ENCODE measurements at places on chromosomes 16 and 17.

DNA sequence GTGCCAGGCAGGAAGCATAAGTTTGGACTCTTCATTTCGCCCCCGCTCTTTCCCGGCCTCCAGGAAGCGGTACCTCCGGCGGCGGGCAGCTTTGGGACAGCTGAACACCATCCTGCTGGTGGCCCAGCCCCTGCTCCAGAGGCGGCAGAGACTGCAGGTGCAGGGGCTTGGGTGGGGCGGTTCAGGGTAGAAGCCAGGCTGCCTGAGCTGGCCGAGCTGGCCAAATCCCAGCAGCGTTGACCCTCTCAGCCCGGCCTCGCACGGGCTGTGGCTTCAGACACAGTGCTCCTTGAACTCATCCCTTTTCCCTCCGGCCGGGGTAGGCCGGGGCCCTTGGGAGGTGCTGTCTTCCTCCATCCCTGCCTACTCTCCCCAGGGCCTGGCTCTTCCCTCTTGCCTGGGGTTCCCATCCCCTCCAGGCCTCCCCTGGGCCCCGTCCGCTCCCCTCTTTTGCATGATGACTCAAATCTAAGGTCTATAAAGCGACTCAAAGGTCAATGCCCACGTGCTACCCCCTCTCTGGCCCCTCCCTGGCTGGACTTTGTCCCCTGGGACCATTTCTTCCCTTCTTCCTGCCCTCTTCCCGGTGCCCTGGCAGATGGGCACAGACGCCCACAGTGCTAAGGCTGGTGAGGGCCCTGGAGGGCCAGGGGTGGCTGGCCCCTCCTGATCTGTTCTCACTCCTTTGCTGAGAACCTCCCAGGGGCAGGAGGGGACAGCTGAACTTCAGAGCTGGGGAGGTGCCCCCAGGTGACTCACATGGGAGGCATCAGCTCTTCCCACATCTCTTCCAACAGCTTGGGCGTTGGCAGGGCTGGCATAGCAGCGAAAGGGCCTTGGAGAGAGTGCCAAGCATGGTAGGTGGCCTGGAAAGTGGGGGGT, 22.7 kb downstream of the MYO15B start:
- DNase-seq, result no peak

GRCh38 chr16:71537643-71538042, 11.4 kb downstream of the CHST4 start:
- peak; percentile 65 for DNase-seq

- DNase-seq, result no peak
Observed at GRCh38 chr16:4679156-4679849, 14.1 kb upstream of the NUDT16L1 start.

GRCh38 chr16:5415123-5415522, 317.5 kb upstream of the EEF2KMT start:
- DNase-seq, result no peak

GRCh38 chr17:70290770-70291169, 121.4 kb downstream of the KCNJ2 start:
- DNase-seq, result no peak

DNA sequence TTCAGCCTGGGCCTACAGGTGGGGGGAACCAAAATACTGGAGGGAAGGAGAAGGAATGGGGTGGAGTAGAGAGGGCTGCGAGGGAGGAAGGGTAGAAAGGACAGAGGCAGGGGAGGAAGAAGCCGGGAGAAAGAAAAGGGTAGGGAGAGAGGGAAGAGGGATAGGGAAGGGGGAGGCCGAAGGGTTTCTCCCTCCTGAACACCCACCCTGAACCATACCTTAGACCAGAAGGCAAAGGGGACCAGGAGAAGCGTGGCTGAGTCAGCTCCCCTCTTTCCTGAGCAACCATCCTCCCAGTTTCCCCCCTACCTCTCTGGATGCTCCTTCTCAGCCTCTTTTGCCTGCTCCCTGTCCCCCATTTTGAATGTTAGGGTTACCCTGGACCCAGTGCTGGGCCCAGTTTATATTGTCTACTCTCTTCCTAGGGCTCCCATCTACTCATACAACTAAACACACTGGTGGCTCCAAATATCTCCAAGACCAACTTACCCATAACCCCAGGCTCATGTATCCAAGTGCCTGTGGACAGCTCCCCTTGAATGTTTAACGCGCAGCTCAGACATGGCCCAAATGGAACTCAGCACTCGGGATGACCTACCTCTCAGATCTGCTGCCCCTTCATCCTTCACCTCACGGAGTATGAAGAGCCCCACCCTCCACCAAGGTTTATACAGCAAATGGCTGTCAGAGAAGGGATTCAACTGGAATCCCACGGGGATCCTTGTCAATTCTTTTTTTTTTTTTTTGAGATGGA, 7.8 kb downstream of the TSPOAP1 start:
- no peak for DNase-seq

DNA sequence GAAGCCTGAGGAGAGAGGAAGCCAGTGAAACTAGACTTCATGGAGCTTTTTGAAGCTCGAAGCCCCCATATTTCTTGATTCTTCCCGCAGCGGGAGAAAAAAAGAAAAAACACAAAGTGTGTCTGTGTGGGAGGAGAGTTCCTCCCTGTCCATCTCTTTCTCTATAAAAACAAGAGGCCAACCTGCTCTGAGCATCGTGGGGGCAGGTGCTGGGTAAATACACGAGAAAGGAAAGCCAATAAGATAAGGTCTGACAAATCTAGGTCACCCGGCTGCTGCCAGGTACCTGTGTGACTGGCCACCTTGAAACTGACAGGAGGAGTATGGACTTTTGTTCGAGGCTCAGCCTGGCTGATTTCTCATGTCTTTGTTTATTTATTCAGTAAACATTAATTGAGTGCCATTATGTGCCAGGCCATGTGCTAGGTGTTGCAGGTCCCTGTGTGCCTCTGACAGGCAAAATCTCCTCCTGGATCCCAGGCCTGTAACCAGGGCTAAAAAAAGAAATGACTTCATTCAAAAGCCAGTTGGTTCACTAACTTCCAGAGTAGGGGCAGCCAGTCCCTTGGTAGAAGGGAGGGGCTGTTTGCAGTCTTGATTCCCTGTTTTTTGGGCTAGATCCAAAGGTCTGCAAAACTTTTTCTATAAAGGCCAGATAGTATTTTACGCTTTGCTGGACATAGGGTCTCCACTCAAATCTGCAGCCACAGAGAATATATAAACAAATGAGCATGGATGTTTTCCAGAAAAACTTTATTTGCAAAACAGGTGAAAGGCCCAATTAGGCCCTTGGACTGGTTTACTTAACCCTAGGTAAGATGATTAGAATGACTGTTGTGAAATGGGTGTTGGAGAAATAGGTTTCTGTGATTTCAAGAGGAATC, 35.6 kb downstream of the YPEL2 start:
- DNase-seq, result peak; percentile 76

DNA sequence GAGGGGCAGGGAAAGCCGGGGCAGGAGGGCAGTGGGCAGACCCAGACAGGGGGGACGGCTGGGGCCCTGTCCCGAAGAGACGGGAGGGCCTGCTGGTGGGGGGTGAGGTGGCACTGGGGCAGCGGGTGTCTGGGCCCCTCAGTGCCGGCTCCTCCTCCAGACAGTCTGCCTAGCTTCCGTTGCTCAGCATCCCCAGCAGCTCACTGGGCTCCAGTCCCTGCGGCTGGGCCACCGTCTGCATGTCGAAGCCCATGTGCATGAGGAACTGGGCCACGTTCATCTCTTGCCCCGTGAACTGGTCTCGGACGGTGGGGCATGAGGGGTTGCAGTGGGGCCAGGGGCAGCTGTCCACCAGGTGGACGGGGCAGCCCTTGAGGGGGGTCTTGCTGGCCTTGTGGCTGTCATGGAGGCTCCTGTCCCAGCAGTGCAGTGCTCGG, 5.8 kb upstream of the MYADML2 start:
- DNase-seq, result no peak

- no peak for DNase-seq
Observed at GRCh38 chr17:58611331-58611730, 80.5 kb downstream of the TEX14 start.

DNA sequence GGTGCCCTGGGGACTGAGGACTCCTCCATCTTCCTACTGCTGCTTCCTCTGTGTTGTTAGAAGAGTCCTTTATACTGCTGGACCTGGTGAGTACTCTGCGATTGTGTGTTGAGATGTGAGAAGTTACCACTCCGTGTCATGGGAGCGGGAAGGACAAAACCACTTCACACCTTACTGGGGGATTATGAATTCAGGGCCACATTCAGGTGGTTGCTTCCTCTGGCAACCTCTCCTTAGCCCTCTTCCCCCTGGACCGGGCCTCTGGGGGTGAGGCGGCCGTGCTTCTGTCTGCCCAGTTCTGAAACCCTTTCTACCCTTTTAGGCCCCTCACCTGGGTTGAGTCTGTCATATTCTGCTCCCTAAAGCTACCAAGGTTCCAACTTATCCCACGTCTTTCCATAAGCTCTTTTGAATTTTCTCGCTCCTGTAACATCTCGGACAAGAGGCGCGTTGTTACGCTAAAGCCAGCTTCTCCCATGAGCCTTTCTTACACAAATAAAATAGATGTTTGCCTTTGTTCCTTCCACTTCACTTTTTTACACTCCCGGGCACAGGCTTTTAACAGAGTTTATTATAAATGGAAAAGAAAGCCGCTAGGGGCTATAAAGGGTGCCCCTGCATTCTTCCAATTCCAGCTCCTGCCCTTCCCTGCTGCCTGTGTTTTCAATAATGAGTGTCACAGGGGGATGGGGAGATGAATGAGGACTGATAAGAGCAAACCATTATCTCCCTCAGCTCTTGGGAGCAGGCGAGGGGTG, 20.7 kb upstream of the CDH13 start:
- DNase-seq, result no peak

- peak; percentile 42 for DNase-seq
Observed at GRCh38 chr16:72637306-72637705, 410.6 kb downstream of the ZFHX3 start.

DNA sequence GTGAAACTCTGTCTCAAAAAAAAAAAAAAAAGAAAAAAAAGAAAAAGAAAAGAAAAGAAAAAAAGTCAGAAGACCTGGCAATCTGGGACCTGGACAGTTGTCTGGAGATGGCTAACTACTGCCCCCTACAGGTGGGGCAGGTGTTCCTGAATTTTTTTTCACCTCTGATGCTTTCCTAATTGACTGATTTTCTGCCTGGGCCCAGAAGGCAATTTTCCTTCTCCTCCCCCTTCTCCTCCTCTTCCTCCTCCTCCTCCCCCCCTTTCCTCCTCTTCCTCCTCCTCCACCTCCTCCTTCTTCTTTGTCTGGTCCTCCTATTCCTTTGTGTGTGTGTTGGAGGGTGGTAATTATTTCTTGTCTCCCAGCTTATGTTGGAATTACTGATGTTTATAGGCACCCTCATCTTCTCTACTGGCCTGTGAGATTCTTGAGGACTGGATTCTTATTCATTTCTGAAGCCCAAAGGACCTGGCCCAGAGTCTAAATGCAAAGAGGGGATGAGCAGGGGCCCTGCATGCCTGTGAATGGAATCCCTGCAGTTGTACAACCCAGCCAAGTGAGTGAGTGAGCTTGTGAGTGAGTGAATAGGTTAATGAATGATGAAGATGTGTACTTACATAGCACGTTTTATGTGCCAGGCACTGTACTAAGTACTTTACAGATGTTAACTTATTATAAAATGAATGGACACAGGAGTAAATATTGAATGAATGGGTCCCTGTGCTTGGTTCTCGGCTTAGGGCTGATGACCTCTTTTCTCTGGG, 26.9 kb downstream of the IRX5 start:
- no peak for DNase-seq

- DNase-seq, result no peak
Observed at GRCh38 chr16:62869837-62870236, 833.6 kb upstream of the CDH8 start.

DNA sequence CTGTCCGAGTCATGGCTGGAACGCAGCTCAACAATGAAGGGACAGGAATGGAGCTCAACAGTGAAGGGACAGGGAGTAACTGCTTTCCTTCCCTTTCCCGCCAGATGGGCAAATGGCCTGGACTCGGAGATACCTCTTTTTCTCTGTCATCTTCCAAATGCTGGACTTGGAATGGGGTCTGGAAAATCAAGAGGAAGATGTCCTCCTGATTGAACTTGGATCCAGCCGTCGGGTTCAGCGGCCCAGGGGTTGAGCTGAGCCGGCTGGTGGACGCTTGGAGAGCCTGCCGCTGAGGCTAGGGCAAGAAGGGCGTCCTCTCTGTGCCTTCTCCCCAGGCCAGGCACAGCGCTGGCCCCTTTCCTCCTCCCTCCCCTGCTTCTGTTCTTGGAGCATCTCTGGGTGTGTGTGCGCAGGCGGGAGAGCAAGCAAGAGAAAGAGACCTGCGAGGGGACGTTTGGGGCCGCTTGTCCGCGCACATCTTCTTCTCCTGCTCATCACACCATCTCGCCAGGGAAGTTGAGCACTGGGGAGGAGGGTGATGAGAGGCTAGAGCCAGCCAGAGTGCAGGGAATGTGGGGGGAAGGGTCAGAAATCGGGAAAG, 6.6 kb downstream of the NEUROD2 start:
- DNase-seq, result no peak

GRCh38 chr16:68704232-68704867, 32.7 kb upstream of the CDH1 start:
- DNase-seq, result peak; percentile 85

- no peak for DNase-seq
Observed at GRCh38 chr17:5118219-5118618, 2.4 kb downstream of the USP6 start.
